ENCODE measurements at places on chromosomes 1 and 21. TPM values are rescaled to one million over a fixed set of nuclear protein-coding genes. Genes with fewer than 3 reads are reported as not detected.

Gene HCRTR1
- not detected for total RNA-seq

Gene CYP4Z1
- not detected for total RNA-seq

Gene DCST1
- total RNA-seq, result not detected

Gene OR14K1
- not detected for total RNA-seq

Gene PROX1
- 0.09 TPM for total RNA-seq
